RPMI7951 (cell line): ENCODE measurements at places on chromosomes 6 and 20. TPM values are rescaled to one million over a fixed set of nuclear protein-coding genes. Genes with fewer than 3 reads are reported as not detected.

DNA sequence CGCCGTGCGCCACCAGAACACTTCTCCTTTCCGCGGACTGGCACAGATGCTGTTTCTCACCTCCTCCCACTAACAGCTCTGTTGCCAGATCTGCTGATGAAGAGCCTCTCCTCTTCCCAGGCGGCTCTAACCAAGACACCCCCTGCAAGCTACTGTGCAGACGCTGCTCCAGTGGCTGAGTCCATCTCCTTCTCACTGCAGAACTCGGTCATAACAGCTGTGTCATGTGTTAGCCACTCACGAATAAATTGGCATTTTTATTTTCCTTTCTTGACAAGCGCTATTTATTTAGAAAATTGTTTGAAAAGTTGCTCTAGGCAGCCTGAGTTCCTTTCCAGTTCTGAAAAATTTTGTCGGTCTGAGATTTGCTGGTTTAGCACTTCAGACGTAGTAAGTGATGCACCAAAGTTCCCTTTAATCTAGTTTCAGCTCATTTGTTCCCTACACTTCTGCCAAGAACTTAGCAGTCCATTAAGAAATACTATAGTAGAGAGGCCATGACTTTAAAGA lies 12.8 kb upstream of the PLEKHG1 start:
- DNase-seq = no peak

DNA sequence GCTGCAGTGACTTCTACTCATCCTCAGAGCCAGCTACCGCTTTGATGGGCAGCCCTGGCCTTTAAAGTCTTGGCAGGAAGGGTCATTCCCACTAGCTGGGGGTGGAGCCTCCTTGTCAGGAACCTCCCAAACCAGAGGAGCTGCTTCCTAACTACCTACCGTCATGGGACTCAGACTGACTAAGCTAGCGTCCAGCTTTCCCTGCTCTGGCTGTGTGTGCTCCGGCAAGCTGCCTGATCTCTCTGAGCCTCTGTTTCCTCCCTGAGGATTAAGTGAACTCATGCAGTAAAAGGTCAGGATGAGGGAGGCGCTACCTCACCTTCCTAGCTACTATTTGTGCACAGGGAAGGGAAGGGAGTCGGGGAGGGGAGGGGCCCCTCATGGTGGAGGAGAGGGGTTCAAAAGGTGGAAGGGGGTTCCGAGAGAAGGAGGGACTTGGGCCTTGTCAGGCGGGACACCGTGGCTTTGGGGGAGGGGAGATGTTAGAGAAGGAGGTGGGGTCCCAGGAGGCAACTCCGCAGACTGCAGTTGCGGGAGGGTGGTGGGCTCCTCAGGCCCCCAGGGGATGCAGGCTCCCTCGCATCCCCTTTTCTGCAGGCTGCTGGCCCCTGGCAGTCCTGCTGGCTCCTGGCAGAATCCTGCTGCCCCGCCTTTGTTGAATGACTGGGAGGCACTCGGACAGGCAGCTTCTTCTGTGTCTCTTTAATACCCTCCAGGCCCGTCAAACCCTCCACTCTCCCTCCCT lies 9.8 kb downstream of the DUSP15 start:
- DNase-seq = peak; percentile 46

FNDC1 gene
- total RNA-seq = not detected in 2 replicates

GRCh38 chr6:136609873-136610706 lies 59.9 kb upstream of the MAP7 start:
- peak; percentile 99 for DNase-seq

DNA sequence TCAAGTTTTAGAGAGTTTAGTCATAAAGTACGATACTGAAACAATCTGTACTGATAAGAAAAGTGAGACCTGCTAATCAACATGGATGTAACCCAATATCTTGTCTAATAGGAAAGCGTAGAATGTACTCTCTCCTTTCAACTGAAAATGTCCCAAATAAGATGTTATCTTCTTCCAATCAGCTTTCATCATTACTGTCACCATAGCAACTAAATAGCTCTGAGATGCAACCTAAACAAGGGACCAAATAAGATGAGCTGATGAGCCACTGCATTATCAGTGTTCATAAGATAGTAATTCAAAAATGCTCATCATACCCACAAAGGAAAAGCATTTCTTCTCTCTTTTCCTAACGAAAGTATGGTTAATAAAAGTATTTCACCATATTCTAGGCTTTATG lies 1108.3 kb upstream of the MAP3K7 start:
- no peak for DNase-seq

DNA sequence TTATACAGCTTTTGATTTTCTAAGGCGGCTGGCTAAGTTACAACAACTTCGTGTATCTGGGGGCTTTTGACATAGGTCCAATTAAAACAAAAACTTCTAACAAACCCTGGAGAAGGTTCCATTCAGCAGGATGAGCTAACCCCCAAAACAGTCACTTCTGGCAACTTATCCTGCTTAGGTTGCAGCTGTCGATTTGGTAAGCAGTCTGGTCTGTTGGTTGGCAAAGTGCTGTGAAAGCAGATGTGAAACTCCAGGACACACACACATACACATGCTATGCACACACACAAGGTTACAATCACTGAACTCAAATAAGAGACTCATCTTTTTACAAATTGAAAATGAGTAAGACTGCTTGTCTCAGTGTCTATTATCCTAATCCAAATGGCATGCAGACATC lies 119.0 kb upstream of the STMND1 start:
- peak; percentile 97 for DNase-seq

SRPK1 gene
- 62.6 and 64.4 TPM in 2 replicates for total RNA-seq

DNA sequence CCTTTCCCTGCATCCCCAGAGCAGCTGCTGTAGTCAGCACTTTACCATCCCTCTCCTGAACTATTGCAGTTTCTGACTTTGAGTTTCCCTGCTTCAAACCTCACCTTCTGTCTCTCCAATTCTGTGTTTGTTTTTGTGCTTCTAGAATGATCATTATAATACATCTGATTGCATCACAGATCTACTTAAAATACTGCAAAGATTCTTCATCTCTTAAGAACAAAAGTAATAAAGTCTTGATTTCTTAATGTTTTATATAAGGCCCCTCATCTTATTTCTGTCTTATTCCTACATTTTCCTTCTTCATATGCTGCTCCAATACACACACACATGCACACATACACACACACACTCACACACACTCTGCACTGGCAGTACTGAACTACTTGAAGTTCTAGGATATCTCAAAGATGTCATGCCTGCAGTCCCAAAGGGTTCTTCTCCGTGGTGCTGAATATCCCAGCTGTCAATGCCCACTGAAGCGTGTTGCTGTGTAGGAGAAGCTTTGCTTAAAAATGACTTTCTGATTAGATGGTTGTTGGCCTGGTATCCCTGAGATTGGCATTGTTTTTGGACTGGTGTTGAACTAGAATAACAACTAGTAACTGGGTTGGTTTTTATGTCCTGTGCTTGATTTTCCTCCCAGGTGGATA lies 97.2 kb downstream of the MAP3K4 start:
- peak; percentile 4 for DNase-seq

TMX4 gene
- total RNA-seq = 53.2 and 56.6 TPM in 2 replicates

CTCFL gene
- total RNA-seq = not detected in 2 replicates

DNA sequence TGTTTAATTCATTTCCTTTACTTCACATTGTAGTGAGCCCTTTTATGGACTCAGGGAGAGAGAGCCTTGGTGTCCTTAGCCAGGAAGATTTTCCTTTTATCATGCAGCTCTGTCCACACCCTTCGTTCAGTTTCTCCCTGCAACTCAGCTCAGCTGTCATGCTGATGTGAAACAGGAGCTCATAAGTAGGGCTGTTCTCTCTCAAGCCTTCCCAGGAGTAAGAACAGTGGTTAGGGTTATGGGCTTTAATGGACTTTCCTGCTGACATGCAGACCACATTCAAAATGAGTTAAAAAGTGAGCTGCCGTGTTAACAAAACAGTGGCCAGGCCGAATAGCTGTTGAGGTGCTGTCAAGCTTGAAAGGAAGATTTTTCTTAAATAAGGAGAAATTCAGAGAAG lies 104.1 kb downstream of the BCKDHB start:
- DNase-seq = no peak
